ENCODE measurements at places on chromosomes 7 and 10. TPM values are rescaled to one million over a fixed set of nuclear protein-coding genes. Genes with fewer than 3 reads are reported as not detected.

DNA sequence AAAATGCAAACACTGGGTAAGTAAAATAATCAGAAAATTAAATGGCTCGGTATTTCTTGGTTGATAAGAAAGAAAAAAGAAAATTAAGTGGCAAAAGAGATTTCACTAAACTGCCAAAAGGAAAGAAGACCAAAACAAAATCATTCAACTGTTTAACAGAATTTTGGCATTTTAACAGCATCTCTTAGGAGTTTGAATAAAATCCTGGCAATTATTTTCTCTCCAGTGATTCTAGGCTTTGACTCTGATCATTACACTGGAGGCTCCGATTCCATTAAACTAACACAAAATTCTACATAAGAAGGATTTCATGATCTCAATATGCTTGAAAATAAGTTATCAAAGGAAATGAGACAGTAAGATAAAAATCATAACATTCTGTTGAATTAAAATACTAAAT lies 62.3 kb downstream of the ARHGAP21 start:
- H3K27me3 ChIP-seq, result no peaks in the 10 kb centered on the region
- no peak for DNase-seq
- H3K27ac ChIP-seq, result no peak overlapping the region
- H3K4me3 ChIP-seq, result no peak overlapping the region

DNA sequence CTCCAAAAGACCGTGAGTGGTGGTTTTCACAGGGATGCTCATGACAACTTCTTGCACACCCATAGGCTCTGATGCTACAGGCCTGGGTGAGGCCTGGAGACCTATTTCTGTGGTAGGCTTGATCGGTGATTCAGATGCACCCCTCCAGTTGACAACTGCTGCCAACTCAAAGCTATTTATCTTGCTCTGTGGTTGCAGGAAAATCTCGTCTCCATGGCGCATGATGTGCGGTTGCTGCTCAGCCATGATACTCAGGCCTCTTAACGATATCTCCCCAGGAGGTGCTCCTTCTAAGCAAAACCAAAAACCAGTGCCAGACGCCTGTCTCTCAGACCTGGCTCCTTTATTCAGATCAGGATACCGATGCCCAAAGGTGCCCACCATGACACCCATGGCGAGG lies 31.4 kb downstream of the C10orf90 start:
- no peak overlapping the region for H3K27ac ChIP-seq
- no peaks in the 10 kb centered on the region for H3K36me3 ChIP-seq
- no peak overlapping the region for H3K4me3 ChIP-seq
- H3K27me3 ChIP-seq, result no peaks in the 10 kb centered on the region
- DNase-seq, result no peak

GRCh38 chr10:25029519-25029918 lies 13.1 kb downstream of the THNSL1 start:
- peaks cover 2% of the 10 kb centered on the region for H3K36me3 ChIP-seq
- no peaks in the 10 kb centered on the region for H3K27me3 ChIP-seq
- H3K4me1 ChIP-seq, result no peaks in the 10 kb centered on the region
- no peak for DNase-seq

Gene TUBAL3
- total RNA-seq, result not detected

Gene STEAP1
- 0.41 TPM for total RNA-seq

- H3K4me1 ChIP-seq, result peaks cover 20% of the 10 kb centered on the region
- H3K27ac ChIP-seq, result no peak overlapping the region
- H3K36me3 ChIP-seq, result peaks cover 38% of the 10 kb centered on the region
- DNase-seq, result no peak
- no peaks in the 10 kb centered on the region for H3K27me3 ChIP-seq
Observed at GRCh38 chr7:27756298-27756697, 16.3 kb downstream of the TAX1BP1 start.

GRCh38 chr7:112876877-112877276 lies 86.7 kb upstream of the TMEM168 start:
- no peaks in the 10 kb centered on the region for H3K27me3 ChIP-seq
- peaks cover 4% of the 10 kb centered on the region for H3K36me3 ChIP-seq
- H3K4me3 ChIP-seq, result no peak overlapping the region
- no peak for DNase-seq
- H3K4me1 ChIP-seq, result peaks cover 11% of the 10 kb centered on the region
- no peak overlapping the region for H3K27ac ChIP-seq

DNA sequence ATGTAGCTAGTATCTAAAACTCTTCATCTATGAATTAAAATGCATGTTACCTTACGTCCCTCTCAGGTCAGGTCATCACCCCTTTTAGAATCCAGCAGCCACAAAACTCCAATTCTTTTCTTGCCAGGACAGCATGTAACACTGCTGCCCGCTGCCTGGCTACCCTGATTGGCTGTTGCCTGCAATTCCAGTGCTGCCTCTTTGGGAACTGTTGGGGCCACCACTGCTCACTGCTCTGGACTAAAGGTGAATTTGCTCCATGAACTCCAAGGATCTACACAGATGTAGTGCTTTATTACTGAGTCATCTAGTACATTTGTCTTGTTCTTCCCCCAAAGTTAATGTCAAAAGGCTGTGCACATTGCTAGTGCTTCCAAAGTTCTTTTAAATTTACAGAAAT lies 40.4 kb downstream of the SCIN start:
- DNase-seq, result no peak
- no peak overlapping the region for H3K4me3 ChIP-seq
- H3K27ac ChIP-seq, result no peak overlapping the region
- no peaks in the 10 kb centered on the region for H3K4me1 ChIP-seq
- H3K36me3 ChIP-seq, result no peaks in the 10 kb centered on the region

DNA sequence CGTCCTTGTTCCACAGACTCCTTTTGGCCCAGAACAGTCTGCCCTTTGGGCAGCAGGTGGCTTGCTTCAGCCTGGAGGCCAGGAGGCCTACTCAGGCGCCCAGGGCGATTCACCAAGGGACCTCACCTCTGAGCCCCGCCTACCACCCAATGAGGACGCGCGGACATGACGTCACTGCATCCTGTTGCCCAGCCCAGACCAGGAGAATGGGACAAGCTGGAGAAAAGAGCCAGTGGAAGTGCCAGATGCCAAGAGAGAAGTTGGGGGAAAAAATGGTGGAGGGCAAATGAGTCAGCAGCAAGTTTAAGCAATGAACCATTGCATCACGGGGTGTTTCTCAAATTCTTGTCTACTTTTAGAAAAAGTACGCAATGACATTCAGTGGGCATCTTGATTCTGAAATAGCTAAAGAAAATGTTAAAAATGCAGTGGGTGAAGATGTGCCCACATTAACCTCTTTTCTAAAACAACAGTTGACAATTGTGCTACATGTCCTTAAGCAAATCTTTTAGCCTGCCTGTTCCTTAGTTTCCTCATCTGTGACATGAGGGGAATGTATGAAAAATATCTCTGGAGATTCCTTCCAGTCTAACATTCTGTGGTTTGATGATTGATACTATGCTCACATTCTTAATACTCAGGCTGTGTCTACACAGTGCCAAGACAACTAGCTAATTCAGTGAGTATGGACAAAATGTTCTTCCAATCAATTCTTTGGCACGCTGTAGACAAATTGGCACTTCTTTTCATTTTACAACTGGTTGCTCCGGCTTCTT lies 23.9 kb upstream of the LEP start:
- no peak overlapping the region for H3K27ac ChIP-seq
- no peak overlapping the region for H3K4me3 ChIP-seq
- peaks cover 5% of the 10 kb centered on the region for H3K27me3 ChIP-seq
- no peak for DNase-seq
- H3K4me1 ChIP-seq, result no peaks in the 10 kb centered on the region

DNA sequence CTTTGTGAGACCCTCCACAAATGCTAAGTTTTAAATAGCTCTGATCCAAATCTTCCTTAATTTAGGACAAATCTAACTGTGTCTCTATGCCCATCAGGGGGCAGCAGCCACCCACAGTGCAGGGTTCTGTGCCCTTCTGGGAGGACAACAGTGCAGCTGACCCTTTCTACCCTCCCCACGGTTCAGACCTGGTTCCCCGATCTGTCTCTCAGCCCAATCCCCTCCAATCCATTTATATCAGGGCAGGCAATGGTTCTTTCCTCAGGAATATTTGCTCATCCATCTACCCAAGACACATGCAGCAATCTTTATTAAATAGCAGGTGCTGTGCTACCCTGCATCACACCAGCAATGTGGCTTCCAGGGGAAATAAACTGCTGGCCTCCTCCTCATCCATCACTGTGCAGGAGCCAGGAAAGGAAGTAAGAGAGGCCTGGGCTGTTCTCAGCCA lies 4.0 kb upstream of the RBM28 start:
- no peaks in the 10 kb centered on the region for H3K36me3 ChIP-seq
- H3K27me3 ChIP-seq, result peaks cover 18% of the 10 kb centered on the region
- H3K4me1 ChIP-seq, result peaks cover 7% of the 10 kb centered on the region
- no peak overlapping the region for H3K4me3 ChIP-seq

DNA sequence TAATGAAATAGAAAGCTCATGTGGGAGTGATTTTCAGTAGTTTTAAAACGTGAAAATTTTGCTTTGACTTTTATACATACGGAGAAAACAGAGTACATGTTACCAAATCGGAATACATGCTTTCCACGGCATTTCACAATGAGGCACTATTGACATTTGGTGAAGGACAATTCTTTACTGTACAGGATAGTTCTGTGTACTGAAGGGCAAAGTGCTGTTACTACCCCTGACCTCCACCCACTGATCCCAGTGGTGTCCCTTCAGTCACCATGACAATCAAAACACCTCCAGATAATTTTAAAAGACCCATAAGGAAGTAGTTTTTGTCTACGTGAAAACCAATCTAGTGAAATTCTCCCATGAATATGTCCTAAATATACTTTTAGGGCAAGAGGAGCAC lies 33.1 kb upstream of the ANK3 start:
- no peaks in the 10 kb centered on the region for H3K27me3 ChIP-seq
- H3K36me3 ChIP-seq, result no peaks in the 10 kb centered on the region
- no peak overlapping the region for H3K4me3 ChIP-seq
- DNase-seq, result no peak
- no peak overlapping the region for H3K27ac ChIP-seq
- peaks cover 18% of the 10 kb centered on the region for H3K4me1 ChIP-seq

Gene GDF2
- not detected for total RNA-seq

DNA sequence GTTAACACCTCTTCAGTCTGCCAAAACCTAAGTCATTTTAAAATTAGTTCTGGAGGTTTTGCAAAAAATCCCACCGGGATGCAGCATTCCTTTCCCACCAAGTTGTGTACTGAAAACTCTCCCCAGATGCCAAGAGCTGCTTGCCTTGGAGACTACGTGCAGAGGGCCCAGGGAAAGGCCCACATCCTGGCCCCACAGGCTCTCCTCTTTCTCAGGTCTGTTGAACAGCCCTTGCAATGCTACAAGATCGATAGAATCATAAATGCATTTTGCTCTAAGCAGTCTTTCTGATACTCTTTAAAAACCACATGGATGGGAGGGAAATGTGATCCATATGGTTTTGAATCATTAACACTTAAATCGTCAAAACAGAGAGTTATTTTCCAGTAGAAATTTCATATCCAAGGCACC lies 126.7 kb upstream of the ZMIZ1 start:
- no peaks in the 10 kb centered on the region for H3K36me3 ChIP-seq
- no peak for DNase-seq
- no peak overlapping the region for H3K4me3 ChIP-seq
- H3K27ac ChIP-seq, result no peak overlapping the region
- H3K4me1 ChIP-seq, result no peaks in the 10 kb centered on the region

DNA sequence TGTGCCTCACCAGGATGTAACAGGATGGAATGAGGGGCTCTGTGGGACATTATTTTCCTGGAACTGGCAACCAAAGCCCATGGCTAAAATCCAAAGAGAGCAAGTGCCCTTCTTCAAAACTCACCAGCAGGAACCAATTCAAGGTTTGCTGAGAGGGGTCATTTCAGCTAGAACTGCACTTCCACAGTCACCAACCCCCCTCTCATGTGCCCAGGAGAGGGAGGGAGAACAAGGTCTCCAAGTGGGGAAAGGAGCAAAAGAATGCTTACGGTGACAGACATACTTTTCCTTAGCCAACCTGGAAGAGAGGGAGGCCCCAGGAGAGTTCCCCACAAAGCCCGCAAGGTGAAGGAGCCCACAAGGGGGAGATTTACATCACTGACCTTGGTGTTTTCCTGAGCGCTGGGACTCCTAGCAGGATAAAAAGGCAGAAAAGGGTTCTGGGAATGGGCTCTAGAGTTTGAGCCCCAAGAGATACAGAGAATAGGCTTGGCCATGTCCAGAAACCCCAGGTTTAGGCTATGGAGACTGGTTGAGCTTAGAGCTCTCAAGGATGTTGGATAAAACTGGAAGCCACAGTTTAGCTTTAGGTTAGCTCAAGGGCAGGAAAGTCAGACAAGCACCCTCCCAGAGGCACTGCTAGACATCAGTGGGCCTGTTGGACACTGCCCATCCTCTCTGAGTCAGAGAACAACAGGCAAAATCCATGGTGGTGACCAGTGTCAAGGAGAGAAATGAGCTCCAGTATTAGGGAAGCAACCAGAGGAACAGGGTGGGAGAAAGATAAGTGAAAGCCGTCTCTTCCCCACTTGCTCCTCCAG lies 63.9 kb upstream of the GHITM start:
- no peaks in the 10 kb centered on the region for H3K4me1 ChIP-seq
- no peaks in the 10 kb centered on the region for H3K36me3 ChIP-seq
- no peak for DNase-seq

- no peak overlapping the region for H3K4me3 ChIP-seq
- no peaks in the 10 kb centered on the region for H3K36me3 ChIP-seq
- DNase-seq, result no peak
- H3K4me1 ChIP-seq, result no peaks in the 10 kb centered on the region
Observed at GRCh38 chr10:116098411-116099022, 174.5 kb downstream of the GFRA1 start.

DNA sequence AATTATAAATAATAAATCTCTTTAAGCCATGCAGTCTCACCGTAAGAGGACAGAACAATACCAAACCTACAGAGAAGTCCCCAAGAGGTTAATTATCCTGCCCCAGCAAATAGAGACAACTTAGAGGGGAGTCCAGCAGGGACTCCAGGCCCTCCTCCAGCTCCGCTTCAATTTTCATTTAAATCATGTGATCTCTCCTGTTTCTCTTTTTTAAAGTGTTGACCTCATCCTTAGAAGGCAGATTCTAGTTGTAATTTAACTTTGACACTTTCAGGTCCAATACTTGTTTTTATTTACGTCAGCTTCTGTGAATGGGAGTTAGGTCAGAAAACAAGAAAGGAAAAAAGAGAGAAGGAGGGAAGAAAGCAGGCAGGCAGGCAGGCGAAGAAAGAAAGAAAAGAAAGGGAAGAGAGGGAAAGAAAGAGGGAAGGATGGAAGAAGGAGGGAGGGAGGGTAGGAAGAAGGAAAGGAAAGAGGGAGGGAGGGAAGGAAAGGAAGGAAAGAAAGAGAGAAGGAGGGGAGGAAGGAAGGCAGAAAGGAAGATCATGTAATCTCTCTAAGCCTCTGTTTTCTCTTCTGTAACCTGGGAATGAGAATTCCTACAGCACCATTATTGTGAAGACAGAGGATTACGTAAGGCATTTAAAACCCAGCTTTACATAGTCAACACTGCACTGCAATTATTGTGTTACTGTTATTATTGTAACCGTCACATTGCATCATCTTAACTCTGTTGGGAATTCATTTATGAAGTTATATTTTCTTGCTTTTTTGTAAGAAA lies 227.7 kb downstream of the SKIDA1 start:
- no peaks in the 10 kb centered on the region for H3K36me3 ChIP-seq
- no peak overlapping the region for H3K27ac ChIP-seq
- H3K4me1 ChIP-seq, result peaks cover 2% of the 10 kb centered on the region
- H3K4me3 ChIP-seq, result no peak overlapping the region
- peaks cover 5% of the 10 kb centered on the region for H3K27me3 ChIP-seq

- no peaks in the 10 kb centered on the region for H3K27me3 ChIP-seq
- no peak overlapping the region for H3K4me3 ChIP-seq
- peaks cover 4% of the 10 kb centered on the region for H3K36me3 ChIP-seq
- H3K4me1 ChIP-seq, result peaks cover 16% of the 10 kb centered on the region
- H3K27ac ChIP-seq, result peak overlapping the region; percentile 25
Observed at GRCh38 chr7:1987084-1987535, 245.6 kb downstream of the MAD1L1 start.
